CD4-positive, alpha-beta T cell treated with Interleukin-12 subunit alpha and Interleukin-12 subunit beta, for 1 hour (primary cell): ENCODE measurements at places on chromosomes 13 and 19.
A peak's percentile ranks its signal among the peaks of the same experiment; 100 is the strongest.

DNA sequence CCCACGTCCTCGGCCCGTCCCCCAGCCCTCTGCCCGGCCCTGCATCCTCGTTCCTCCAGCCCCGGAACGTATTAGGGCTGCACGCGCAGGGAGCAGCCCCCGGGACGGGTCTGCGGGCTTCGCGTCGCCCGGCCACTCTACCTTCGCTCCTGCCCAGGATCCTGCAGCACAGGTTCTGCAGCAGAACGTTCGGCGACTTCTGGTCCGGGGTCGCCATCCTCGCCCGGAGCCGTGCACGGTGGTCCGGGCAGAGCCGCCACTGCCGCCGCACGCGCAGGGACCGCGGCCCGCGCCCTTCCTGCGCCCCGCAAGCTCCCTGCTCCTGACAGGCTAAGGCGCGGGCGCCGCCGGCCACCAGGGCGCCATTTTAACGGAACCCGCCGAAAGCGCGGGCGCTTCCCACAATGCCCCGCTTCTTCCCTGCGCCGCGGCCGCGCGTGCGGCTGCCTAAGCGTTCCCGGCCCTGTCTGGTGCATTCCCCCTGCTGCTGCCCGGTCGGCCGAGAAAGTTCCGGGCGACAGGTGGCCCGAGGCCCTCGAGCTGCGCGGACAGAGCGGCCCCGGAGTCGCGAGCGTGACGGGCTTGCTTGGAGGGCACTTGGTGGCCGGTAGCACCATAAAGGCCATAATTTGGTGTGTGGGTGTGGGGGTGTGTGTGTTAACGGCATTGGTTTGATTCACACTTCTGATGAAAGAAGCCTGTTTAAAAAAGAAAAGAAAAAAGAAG lies at the start of gene TUBGCP3:
TSS of gene TUBGCP3 (minus strand) at position 390 of the 726 bp plus-strand sequence. CDS start at position 217, 173 bp downstream.
- peak; percentile 79 for DNase-seq

- no peak for DNase-seq
Measured at GRCh38 chr19:35717665-35718344, at the start of gene KMT2B. Gene KMT2B, plus strand, starts transcription at chr19:35718003. Its CDS starts 16 bp downstream, at chr19:35718019.

GRCh38 chr19:55440411-55441105 lies 2.5 kb downstream of the SHISA7 start:
- no peak for DNase-seq

DNA sequence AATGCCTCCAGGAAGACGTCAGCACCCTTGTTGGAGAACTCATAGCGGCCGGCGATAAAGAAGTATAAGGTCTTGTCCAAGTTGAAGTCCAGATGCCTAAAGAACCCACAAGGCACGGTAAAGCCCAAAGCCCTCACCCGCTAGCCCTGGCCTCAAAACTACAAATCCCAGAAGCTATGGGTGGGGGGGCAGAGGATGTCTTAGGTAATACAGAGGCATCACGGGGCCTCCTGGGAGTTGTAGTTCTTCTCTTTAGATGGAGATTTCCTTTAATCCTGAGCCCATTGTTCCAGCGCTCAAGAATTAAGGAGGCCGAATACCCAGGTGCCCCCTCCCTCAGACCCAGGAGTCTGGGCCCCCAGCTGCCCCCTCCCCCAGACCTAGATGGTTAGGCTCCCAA lies 10.8 kb downstream of the GYS1 start:
- DNase-seq: no peak

- no peak for DNase-seq
Measured at GRCh38 chr13:86831084-86831483, 840.1 kb upstream of the SLITRK5 start.

- no peak for DNase-seq
Measured at GRCh38 chr13:50170447-50171037, 155.3 kb downstream of the KCNRG start.

DNA sequence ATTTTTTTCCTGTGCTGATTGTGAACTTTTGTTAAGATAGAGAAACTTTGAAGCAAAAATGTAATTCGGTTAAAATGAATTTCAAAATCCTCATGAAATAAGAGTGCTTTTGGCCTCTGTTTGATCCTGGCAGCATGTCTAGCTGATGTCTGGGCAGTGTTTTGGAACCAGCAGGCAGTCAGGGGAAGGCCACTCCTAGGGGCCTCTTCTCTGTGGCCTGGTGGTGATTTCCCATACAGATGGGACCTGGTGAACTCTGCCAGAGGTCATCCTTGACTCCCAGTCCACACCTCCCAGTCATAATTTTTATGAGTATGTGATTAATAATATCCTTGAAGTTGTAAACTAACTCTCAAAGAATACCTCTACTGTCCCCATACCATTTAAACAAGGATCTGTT lies 226.6 kb downstream of the PCCA start:
- DNase-seq: no peak
